Stimulated activated CD8-positive, alpha-beta memory T cell treated with anti-CD3 and anti-CD28 coated beads, Interleukin-7, amount 100 ng/mL, for 1 hour (primary cell): ENCODE measurements at places on chromosomes 12 and 14.

- DNase-seq, result no peak
Measured at GRCh38 chr14:71705460-71705859, 226.8 kb upstream of the RGS6 start.

GRCh38 chr14:102697501-102697900, 79.7 kb upstream of the TRAF3 start:
- no peak for DNase-seq

- DNase-seq, result no peak
Measured at GRCh38 chr12:71958056-71958455, 19.4 kb downstream of the TPH2 start.

GRCh38 chr14:38174711-38175110, 33.0 kb upstream of the SSTR1 start:
- no peak for DNase-seq

DNA sequence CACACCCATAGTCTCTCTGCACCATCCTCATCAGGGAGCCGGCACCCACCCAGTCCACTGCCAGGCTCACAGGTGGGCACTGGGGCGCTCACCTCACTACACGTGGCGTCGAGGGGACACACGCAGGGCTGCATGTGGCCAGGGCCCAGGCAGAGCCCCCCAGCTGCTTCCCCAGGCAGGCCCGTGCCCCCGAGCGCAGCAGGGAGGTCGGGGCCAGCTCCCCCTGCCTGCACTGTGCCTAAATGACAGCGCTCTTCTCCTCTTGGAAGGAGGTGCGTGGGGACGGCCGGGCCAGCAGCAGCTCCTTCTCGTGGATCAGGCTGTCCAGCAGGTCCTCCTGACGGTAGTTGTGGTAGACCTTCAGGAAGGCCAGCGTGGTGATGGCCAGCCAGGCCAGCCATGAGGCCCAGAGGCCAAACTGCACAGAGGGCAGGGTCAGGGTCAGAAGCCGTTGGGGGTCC, 11.3 kb downstream of the TMEM179 start:
- no peak for DNase-seq

DNA sequence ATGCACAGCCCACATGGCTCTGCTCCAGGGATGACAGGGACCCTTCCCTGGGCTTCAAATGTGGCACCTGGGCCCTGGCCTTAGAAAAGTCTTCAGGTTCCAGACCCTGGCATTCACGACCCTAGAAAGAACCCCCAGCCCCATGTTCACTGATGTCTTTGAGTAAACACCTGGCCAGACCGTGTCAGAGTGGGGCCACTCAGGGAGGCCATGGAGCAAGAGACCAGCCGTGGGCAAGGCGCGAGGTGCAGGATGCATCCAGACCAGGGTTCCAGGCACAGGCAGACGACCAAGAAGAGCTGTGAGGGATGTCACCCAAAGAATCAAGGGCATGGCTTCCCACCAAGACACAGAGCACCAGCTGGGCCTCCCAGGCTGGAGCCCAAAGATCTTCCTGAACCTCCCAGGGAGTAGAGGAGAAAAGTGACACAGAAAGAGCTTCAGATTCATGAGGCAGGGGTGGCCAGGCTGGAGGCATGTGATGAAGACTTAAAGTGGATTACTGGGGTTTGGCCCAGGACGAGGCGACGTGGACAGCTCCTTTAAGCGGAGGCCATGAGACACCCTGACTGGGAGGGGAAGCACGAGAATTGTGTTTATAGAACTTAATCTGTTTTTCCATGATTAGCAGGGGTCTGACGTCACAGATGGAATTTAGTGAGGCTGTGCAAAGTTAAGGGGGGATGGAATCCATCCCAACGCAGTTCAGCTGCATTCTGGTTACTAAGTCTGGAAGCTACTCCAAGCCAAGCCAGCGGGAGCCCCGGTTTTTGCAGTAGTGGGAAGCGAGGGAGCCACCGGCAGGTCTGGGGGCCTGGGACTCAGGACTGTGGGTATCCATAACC, 61.6 kb downstream of the ARL6IP4 start:
- DNase-seq, result no peak

GRCh38 chr14:100056964-100057795, 8.0 kb upstream of the EVL start:
- no peak for DNase-seq

- no peak for DNase-seq
Measured at GRCh38 chr12:82130762-82131161, 227.4 kb downstream of the CCDC59 start.

- no peak for DNase-seq
Measured at GRCh38 chr12:49652921-49653520, 29.7 kb downstream of the PRPF40B start.

GRCh38 chr12:304805-305204, 42.2 kb upstream of the SLC6A13 start:
- no peak for DNase-seq
